HL-60 (cell line): ENCODE measurements at places on chromosomes 7 and 10.

DNA sequence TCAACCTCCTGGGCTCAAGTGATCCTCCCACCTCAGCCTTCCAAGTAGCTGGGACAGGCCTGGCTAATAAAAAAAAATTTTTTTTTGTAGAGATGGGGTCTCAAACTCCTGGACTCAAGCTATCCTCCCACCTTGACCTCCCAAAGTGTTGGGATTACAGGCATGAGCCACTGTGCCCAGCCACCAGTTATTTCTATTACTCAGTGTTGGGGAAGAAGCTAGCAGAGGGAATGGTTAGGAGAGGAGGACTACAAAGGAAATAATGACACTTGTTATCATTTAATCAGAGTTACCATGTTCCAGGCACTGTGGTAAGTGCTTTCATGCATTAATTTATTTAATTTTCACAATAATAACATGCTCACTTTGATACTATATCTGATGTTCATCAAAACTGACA lies 17.6 kb upstream of the BTRC start:
- DNase-seq, result no peak

- no peak for DNase-seq
Measured at GRCh38 chr10:80356989-80357850, 639 bp downstream of the DYDC2 start.

- DNase-seq, result no peak
Measured at GRCh38 chr7:157460721-157461120, 123.9 kb downstream of the DNAJB6 start.

DNA sequence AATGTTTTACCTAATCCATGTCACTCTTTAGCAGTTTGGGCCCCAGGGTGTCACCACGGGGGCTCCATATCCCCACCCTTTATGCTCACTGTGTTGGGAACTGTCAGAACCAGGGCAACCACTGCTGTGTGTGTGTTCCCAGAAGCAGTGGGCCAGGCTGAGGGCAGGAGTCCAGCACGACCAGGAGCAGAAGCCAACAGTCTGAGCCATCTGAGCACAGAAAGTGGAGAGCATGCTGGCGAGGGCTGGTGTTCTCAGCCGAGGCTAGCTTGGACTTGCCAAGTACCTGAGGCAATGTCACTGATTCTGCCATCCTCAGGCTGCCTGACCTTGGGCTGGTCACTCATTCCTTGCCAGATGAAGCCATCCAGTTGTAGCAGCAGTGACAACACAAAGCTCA lies 285.0 kb downstream of the BMPER start:
- DNase-seq, result no peak

DNA sequence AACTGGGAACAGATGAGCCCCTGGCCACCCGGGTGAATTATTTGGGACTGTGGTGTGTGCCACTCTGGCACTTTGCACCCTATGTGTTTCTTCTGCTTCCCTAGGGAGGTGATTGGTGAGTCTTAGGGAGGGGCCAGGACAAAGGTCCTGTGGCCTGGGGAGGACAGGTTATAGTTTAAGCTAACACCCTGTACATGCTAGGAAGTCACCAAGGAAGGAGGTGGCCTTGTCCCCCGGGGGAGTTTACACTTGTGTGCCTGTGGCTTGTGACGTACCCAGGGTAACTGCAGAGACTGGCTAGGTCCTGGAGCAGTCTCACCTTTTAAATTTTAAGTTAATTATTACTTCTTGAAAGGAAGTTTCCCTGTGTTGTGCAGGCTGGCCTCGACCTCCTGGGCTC lies 196.2 kb downstream of the BAMBI start:
- no peak for DNase-seq

- no peak for DNase-seq
Measured at GRCh38 chr10:76918106-76918505, 719.5 kb downstream of the KCNMA1 start.

DNA sequence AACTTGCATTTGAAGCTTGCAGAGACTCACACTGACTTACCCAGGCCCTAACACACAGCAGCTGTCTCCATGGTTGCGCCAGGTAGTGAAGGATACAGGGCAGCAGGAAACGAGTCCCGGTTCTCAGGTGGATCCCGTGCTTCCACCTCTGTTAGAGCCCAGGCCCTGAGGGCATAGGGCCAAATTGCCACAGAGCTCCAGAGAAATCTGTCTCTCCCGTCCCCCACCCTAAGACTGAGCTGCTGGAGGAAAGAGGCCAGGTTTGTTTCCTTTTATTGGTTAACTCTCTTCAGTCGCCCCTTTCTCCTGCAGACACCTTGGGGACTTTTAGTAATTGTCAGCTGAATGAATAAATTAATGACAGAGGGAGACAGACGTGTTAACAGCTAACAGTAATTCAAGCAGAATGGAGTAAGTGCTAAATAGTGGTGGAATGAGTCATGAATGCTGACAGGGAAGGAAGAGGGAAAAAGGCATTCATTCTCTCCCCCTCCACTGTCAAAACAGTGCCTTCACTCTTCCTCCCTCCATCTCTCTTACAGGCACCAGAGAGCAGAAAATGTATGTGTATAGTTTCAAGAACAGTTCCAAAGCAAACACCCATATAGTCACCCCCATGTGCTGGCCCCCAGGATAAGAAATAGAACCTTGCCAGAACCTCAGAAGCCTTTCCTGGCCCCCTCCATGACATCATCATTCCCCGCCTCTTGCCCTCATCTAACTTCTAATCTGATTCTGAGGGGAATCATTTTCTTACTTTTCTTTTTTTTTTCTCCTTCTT lies 16.8 kb upstream of the DLG5 start:
- no peak for DNase-seq

- no peak for DNase-seq
Measured at GRCh38 chr10:98088186-98088971, 46.1 kb upstream of the R3HCC1L start.

GRCh38 chr10:67969875-67970274 lies 85.4 kb downstream of the SIRT1 start:
- DNase-seq, result no peak

DNA sequence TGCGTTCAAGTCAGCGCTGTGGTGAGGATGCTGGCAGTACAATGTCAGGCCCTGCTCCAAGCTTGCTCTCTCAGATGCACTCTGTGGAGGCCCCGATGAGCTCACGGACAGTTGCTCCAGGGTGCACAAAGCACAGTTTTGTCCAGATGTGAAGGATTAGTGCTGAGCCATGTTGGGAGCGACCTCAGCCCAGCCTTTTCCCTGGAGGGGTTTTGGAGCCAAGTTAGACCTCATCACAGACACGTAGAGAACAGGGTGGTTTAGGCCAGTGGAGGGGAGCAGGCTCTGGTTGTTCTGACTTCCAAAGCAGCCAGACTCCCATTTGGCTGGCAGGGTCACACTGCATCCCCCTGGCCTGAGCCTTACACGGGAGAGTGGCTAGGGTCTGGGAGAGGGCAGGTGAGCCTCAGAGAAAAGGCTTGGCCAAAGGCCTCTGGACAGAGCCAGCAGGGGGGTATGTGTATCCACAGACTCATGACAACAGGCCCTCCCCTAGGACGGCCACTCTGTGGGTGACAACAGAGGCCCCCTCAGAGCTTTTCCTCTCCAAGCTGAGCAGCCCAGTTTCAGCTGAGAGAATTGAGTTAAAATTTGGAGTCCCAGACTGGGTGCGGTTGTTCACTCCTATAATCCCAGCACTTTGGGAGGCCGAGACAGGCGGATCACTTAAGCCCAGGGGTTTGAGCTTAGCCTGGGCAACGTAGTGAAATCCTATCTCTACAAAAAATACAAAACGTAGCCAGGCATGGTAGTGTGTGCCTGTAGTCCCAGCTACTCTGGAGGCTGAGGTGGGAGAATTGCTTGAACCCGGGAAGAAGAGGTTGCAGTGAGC lies 4.7 kb downstream of the PLAC9 start:
- no peak for DNase-seq

GRCh38 chr10:125568156-125568555 lies 114.8 kb downstream of the TEX36 start:
- DNase-seq, result no peak

DNA sequence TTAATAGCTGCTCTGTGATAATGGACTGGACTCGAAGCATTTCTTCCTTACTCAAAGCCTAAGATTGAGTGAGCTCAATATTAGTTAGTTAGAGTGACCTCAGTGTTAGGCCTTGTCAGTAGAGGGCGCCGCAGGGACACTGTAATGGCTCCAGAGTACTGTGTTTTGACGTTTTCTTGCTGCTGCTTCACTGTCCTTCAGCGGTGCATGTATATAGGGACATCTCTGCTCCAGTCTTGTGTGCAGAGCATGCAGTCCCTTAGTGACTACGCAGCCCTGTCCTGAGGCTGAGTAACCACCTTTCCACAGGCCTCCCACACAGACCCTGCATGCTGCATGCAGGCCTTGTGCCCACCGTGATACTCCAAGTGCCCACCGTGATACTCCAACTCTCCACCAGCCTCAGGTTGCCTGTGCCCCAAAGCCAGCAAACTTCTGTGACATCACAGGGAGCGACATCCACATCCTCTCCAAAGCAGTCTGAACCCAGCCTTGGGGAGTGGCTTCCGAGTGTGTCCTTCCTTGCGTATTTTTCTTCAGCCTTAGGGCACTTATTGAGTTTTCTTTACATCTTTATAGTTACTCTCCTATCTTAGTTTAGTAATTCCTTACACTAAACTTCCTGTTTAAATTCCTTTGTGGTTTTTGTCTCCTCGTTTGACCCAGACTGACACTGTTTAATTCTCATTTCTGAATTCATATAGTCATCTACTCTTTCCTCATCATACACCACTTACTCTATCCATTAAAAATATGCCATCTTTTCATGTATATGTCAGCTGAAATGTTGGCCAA lies 118.2 kb downstream of the JAZF1 start:
- peak; percentile 87 for DNase-seq

- no peak for DNase-seq
Measured at GRCh38 chr10:52757773-52758172, 14.8 kb downstream of the MBL2 start.

DNA sequence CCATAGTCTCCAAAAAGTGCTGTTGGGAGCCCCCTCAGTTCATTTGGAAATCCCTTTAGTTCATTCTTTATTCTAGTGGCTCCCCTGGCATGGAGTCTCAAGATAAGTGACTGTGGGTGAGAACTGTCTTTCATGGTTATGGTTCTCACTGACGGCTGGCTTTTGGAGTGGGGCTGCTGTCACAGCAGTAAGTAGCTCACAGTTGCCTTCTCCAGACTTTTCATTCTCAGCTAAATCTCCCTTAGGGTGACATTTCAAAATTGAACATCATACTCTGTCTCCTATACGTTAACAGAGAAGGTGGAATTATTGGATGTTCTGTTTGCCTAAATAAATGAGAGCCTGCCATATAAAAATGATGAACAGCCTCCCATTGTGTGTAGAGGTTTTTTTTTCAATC lies 58.7 kb downstream of the PLPP4 start:
- no peak for DNase-seq

DNA sequence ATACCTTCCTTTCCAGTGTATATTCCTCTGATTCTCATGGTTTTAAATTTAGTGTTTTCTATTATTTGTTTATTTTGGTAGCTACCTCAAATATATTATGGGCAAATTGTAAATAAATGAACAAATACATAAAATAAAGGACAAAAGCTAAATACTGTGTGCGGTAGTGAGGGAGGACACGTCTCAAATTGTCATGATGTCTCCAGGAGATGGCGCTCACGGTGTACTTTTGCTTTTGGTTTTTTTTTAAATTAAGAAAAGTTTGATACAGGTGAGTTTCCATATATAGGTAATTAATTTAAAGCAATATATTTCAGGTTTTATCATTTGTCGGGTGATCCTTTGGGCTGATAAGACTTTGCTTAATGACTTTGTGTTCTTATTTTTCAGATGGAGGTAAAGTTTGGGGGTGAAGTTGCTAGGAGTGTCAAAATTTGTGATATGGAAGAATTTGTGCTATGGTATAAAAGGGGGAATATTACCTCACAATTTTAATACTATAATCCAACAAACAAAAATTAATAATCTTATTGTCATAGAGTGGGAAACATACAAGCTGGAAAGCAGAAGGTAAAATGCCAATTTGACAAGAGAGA lies 68.4 kb upstream of the TMEM229A start:
- no peak for DNase-seq

DNA sequence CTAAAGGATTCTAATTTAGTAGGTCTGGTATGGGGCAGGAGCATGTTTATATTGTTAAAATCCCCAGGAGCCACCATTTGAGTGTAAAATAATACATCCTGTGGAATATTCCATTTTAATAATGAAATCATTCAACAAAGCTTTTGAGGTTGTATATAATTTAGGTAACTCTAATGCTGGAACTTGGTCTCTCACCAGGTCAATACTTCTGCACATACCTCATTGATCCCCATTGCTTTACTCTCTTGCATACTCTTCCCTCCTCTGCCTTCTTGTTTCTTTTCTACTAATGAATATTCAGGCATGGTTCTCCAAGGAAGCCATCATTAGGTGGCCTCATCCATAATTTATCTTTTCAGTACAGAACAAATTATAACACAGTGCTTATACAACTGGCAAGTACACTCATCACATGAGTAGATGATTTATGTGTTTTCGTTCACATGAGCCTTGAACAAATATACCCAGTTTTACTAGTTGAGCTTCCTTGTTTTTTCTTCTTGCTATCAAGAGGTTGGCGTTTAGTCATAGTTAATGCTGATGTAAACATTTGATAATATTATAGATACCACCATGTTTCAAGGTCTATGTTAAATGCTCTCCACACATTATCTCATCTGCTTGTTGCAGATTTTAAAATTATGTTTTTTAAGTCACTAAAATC lies 7.2 kb downstream of the PALS2 start:
- no peak for DNase-seq

GRCh38 chr7:7857143-7857583 lies 111.4 kb upstream of the GLCCI1 start:
- no peak for DNase-seq

- no peak for DNase-seq
Measured at GRCh38 chr7:20713792-20714191, 72.9 kb downstream of the SP8 start.

DNA sequence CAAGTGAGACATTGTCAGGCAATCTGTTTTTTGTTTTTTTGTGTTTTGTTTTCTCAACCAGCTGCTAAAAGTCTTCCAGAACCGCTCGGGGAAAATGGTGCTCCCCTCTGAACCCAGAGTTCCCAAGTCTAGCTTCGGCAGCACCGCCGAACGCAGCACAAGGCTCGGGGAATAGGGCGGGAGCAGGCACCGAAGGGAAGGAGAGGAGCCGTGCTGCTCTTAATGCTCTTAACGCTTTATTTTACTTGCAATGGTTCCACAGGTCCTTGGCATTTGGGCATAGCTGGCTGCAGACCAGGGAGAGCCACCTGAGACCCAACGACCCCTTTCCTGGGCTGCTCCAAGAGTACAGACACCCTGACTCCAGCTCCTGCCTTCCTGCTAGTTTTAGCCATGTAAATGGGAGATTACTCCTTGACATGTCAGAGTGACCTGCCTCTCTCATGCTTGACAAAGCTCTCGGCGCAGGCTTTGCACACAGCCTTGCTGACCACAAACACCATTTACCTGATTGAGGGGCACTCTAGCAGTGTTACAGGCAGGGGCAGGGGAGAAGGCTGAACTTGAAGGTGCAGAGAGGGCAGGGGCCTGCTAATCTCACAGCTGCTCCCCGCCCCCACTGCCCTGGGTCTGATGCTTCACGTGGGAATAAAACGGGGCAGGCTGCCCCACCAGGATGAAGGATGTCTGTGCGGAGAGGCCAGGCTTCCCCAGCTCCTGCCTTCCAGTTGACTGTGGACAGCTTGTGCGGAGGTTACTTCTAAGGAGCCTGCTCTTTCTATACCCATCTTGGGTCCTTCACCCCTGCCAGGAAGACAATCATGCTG lies 58.6 kb upstream of the EFCAB10 start:
- no peak for DNase-seq

- DNase-seq, result no peak
Measured at GRCh38 chr10:20454331-20454730, 442.8 kb downstream of the NEBL start.
